ENCODE measurements at places on chromosomes 1 and 21. TPM values are rescaled to one million over a fixed set of nuclear protein-coding genes. Genes with fewer than 3 reads are reported as not detected.

The GBP6 gene
- total RNA-seq = not detected

The RHD gene
- not detected for total RNA-seq

The CLCA2 gene
- 0.13 TPM for total RNA-seq

The RAD54L gene
- 11.1 TPM for total RNA-seq

The CRNN gene
- total RNA-seq = not detected

The PBXIP1 gene
- total RNA-seq = 41.5 TPM

The KRTAP21-2 gene
- total RNA-seq = not detected

The SLC39A1 gene
- 71.1 TPM for total RNA-seq

The SPRR2A gene
- total RNA-seq = not detected

The ADORA3 gene
- 0.13 TPM for total RNA-seq

The NR5A2 gene
- total RNA-seq = 27.8 TPM

The CA6 gene
- total RNA-seq = not detected

The KIF1B gene
- 60.8 TPM for total RNA-seq

The EXTL1 gene
- total RNA-seq = under 0.01 TPM

The FAM72D gene
- 3.9 TPM for total RNA-seq

The TMCO1 gene
- 104 TPM for total RNA-seq

The MPL gene
- 0.07 TPM for total RNA-seq

The ZNF436 gene
- 21.0 TPM for total RNA-seq

The TAS1R3 gene
- total RNA-seq = 0.22 TPM

The RPTN gene
- total RNA-seq = not detected

The NTMT2 gene
- not detected for total RNA-seq

The TEDDM1 gene
- total RNA-seq = not detected

The HAO2 gene
- not detected for total RNA-seq

The GJA9 gene
- total RNA-seq = not detected

The TDRD5 gene
- total RNA-seq = not detected

The GCSAML gene
- total RNA-seq = not detected

The SFN gene
- total RNA-seq = not detected

The C1orf210 gene
- not detected for total RNA-seq

The C1QC gene
- not detected for total RNA-seq

The RNU5D-1 gene
- total RNA-seq = not detected

The TRIM46 gene
- 7.2 TPM for total RNA-seq

The LDLRAD2 gene
- 0.07 TPM for total RNA-seq

The LCE6A gene
- total RNA-seq = not detected

The AMPD1 gene
- total RNA-seq = not detected

The NDUFS2 gene
- total RNA-seq = 111 TPM

The USH2A gene
- not detected for total RNA-seq

The CRABP2 gene
- total RNA-seq = 0.72 TPM

The OR10J4 gene
- not detected for total RNA-seq

The KRTAP11-1 gene
- total RNA-seq = not detected

The EPHA2 gene
- total RNA-seq = 111 TPM

The VASH2 gene
- 0.14 TPM for total RNA-seq

The SLC45A1 gene
- total RNA-seq = 0.57 TPM

The EPHA8 gene
- not detected for total RNA-seq

The LGR6 gene
- not detected for total RNA-seq

The ATP6V1G3 gene
- not detected for total RNA-seq

The TIAM1 gene
- 0.14 TPM for total RNA-seq

The CAPN2 gene
- 467 TPM for total RNA-seq

The RGS16 gene
- not detected for total RNA-seq

The NPR1 gene
- total RNA-seq = 3.7 TPM

The PLA2G5 gene
- total RNA-seq = 0.36 TPM

The C1orf56 gene
- 2.9 TPM for total RNA-seq

The HAPLN2 gene
- total RNA-seq = not detected

The SPRR1A gene
- total RNA-seq = not detected

The ATP5IF1 gene
- total RNA-seq = 122 TPM

The FLG2 gene
- total RNA-seq = not detected

The EDN2 gene
- not detected for total RNA-seq
